ENCODE measurements at places on chromosomes 4 and X.

DNA sequence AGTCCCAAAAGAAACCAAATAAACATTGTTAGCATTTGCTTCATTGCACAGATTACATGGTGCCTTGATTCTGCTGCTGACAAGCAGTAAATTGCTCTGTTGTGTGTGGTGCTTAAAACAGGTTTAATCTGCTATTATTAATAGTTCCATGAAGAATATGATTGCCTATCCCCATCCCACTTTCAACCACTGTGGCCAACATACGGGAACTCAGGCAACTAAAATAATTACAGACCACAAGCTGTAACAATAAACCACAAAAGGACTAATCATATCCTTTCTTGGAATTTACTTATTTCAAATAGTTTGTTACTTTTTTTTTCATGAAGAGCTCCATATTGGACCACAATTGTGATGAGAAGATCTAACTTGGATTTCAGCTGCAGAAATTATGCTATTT is 131.5 kb downstream of the PACRGL start:
- DNase-seq: no peak

DNA sequence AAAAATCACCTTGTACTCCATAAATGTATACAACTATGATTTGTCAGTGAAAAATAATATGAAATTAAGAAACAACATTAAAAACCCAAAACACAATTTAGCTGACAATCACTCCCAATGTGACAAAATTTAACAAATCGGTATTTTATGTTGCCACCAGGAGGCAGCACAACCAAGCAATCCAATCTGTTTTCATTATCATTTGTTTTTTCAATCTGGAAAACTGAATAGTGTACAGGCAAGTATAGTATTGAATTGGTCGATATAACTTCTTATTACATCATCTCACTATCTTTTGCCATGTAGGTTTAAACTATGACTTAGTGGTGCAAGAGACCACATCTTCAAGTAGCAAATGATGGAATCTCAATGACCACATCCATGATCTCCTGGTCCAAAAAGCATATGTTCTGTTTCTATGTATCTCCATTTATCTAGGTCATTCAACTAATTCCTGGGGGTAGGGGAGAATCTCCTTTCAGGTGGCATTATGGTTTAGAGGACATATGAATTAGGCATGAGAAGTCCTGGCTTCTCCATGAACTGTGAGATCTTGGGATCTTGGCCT is 112.9 kb upstream of the AGA start:
- no peak for DNase-seq

DNA sequence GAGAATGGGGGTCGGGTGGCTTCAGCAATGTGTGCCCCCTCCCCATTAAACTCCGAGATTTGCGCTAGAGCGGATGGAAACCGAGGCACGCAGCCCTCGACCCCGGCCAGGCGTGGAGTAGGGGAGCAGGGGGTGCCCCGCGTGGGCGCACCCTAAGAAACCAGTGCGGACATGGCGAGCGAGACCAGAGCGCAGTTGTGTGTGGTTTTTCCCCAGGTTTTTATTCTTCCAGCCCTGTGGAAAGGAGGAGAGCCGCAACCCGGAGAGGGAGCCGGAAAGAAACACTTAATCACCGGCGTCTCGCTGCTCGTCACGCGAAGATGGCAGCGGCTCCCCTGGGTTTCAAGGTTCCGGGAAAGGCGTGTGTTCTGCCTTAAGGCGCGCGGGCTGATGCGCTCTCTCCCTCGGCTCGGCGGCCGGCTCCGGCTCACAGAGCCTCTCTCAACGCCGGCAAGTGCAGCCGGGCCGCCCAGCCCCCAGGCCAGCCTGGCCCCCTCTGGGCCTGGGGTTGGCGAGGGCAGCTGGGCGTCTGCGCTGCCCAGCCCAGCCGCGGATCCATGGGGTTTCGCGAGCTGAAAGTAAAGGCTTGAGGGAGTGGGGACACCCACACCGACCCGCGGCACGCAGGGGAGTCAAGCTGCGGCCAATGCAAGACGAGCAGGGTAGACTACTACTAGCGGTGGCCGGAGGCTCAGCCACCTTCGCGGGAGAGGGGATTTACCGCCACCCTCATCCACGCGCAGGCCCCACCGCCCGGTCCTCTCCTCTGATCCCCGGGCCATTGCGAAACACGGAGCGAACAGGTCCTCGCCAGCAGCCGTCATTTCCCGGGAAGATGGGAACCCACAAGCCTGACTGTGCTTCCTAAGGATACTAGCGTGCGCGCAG is 74.0 kb upstream of the BCOR start:
- no peak for DNase-seq

- DNase-seq: no peak
Measured at GRCh38 chr4:167966143-167966542, 126.2 kb upstream of the ANXA10 start.

DNA sequence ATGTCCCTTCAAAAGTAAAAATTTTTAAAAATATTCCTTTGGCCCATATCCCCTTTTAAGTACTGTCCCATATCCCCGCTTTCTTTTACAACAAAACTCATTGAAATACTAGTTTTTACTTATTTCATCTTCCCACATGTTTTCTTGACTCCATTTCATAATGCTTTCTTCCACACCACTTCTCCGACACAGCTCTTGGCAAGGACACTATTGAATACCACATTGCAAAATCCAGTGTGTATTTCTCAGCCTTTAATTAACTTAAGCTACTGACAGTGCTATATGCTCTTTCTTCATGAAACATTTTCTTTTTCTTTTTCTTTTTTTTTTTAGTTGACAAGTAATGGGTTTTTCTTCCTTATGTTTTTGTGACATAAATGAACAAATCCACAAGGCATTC is 28.8 kb downstream of the PRDM8 start:
- DNase-seq: no peak

DNA sequence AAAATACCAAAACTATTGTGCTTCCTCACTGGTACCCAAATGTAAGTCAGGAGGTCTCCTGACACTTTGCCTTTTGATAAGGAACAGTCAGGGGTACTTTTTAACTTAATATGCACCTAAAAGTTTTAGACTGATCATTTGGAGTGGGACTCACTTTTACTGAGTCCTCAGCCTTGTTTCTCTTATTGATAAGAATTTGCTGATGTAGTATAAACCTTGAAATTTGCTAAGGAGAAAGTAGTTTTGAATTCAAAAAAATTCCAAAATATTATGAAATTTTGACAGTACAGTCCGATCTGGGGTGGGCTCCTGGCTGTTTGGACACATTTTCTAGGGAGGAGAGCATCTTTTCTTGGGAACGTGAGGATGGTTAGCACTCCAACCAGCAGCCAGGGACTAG is 91.4 kb upstream of the GATB start:
- DNase-seq: no peak

GRCh38 chrX:38654302-38654701 is 93.0 kb downstream of the TSPAN7 start:
- DNase-seq: no peak

- no peak for DNase-seq
Measured at GRCh38 chr4:88353324-88353723, 25.3 kb upstream of the HERC6 start.

GRCh38 chr4:90996813-90997212 is 869.6 kb downstream of the CCSER1 start:
- no peak for DNase-seq

DNA sequence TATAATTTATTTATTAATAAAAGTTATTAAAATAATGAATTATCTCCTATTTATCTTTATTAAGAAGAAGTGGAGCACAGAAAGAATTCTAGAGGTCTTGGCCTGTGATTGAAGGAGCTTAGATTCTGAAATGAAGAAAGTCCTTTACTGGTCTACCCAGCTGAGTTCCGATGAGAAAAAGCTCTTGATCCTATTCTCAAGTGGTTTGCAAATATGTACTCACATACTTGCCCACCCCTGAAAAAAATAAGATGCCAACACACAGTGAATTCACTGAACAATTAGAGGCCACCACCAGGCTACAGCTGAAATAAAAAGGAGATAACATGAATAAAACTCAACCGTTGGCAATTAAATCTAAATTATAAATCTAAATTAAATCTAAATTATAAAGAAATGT is 253.4 kb downstream of the MAPK10 start:
- no peak for DNase-seq

- DNase-seq: no peak
Measured at GRCh38 chrX:1725472-1725871, 110.6 kb downstream of the ASMT start.

DNA sequence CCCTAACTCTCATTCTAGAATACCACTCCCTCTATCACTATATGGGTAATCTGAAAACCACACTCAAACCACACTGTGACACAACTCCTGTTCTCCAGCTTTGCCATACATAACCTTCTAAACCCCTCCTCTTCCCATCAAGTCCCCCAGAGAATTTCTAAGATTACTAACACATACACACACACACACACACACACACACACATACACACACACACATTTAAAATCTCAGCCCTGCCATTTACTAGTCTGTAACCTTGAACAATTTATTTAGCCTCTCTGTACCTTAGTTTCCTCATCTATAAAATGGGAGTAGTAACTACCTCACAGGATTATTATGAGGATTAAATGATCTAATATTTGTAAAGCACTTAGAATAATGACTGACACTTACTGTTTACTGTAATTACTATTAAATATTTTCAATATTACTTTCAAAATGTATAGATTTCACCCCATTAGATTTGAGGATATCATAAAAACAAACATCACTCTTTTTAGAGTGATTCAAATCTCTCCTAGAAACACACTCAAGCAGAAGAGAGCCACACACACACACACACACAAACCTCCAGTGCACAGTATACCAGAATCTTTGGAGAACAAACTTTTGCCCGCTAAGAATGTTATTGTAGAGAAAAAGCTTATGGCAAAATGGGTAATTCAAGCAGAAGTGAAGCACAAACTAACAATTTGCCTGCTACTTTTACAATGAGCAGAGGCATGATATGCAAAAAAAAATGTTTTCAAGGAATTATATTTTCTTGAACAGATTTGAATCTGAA is 3.8 kb downstream of the ANKRD50 start:
- DNase-seq: no peak

- DNase-seq: no peak
Measured at GRCh38 chr4:55121246-55121645, 4.1 kb downstream of the KDR start.

DNA sequence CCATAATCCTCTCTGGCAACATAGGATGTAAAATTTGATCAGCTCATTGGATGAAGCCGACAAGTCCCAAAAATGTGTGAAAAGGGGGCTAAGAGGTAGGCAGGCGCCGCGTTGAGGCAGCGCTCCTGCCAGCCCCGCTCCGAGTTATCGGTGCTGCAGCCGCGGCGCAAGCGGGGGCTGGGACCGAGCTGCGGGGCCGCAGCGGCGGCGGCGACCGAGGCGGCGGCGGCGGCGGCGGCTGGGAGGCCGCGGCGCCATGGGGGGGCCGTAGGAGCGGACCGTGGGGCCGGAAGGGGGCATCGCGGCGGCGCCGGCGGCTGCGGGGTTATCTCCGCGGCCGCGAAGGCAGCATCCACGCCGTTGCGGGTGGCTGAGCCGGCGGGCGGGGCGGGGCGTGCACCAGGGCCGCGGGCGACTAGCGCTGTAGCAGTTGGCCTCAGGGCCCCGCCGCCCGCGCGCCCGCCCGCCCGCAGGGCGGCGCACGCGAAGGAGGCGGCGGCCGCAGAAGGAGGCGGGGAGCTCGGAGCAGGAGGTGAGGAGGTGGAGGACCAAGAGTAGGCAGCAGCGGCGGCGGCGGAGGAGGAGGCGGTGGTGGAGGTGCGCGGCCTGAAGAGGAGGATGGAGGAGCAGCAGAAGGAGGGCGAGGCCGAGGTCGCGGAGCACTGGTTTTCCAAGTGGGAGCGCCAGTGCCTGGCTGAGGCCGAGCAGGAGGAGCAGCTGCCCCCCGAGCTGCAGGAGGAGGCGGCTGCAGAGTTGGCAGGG is 126.0 kb upstream of the CXorf66 start:
- DNase-seq: no peak

DNA sequence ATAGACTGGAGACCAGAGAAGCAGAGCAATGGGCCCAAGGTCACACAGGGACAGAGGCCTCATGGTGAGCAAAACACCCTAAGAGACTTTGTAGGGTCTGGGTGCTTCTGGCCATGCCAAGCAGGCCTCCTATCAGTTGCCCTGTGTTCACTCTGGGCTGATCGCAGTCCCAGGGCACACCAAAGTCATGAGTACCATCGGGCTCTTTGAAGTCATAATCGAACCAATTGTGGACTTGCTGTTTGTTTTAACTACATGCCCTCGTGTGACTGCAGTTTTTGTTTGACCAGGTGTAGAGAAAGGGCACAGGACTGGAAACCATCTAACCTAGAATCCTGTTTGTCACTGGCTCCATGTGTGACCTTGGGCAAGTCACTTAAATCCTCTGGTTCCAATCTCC is 172.5 kb upstream of the CPEB2 start:
- no peak for DNase-seq

DNA sequence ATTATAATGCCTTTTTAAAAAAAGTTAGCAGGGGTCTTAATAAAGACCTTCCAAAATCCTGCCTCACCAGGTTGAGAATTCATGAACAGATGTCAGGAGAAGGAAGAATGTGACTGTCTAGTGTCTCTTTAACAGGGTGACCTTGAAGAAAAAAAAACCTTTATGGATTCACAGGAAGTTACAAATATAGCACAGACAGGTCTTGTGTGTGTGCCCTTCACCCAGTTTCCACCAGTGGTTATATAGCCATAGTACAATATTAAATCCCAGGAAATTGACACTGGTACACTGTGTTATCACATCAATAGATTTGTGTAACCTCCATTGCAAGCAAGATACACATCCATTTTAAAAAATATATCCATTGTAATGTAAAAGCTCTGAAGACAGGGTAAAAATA is 43.7 kb downstream of the HADH start:
- DNase-seq: no peak

GRCh38 chr4:162557516-162558106 is 393.8 kb upstream of the FSTL5 start:
- DNase-seq: no peak
